ENCODE measurements at places on chromosomes 11 and 22.
A peak's percentile ranks its signal among the peaks of the same experiment; 100 is the strongest.

GRCh38 chr11:77749232-77749631 is 71.3 kb downstream of the RSF1 start:
- no peak for DNase-seq

- no peak for DNase-seq
These were observed 12.1 kb upstream of the CHORDC1 start for GRCh38 chr11:90234977-90235376.

GRCh38 chr11:96246718-96247552 is 96.1 kb downstream of the MAML2 start:
- no peak for DNase-seq

- DNase-seq: no peak
These were observed 9.1 kb downstream of the BACE1-AS start for GRCh38 chr11:117300283-117300663.

DNA sequence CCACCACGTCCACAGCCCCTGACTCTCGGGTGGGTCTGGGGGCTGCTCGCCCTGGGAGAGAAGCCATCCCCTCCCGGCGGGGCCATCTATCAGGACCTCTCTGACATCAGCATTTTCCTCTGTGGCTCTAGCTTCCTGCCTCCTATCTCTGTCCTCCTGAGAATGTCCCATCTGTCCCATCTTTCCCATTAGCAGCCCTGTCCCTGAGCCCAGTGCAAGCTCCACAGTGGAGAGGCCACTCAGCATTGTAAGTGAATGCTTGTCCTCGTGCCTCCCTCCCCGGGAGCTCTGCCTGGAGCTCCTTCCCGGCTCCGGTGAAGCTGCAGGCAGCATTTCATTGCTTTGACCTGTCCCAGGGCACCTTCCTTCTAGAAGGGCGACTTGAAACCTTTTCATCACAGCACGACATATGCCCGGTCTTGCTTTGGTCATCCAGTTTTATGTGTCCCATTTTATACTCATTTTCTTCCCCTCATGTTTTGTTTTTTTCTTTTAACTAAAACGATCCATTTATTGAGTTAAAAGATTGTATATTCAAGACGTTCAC is 49.7 kb downstream of the RTN4R start:
- no peak for DNase-seq

DNA sequence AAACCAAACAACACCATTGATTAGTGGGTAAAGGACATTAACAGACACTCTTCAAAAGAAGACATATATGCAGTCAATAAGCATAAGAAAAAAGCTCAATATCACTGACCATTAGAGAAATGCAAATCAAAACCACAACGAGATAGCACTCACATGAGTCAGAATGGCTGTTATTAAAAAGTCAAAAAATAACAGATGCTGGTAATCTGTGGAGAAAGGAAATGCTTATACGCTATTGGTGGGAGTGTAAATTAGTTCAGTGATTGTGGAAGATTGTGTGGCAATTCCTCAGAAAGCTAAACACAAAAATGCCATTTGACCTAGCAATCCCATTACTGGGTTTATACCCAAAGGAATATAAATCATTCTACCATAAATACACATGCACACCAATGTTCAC is 182.6 kb downstream of the TRPC6 start:
- no peak for DNase-seq

- DNase-seq: no peak
These were observed 119.0 kb downstream of the LDLRAD3 start for GRCh38 chr11:36062796-36063365.

DNA sequence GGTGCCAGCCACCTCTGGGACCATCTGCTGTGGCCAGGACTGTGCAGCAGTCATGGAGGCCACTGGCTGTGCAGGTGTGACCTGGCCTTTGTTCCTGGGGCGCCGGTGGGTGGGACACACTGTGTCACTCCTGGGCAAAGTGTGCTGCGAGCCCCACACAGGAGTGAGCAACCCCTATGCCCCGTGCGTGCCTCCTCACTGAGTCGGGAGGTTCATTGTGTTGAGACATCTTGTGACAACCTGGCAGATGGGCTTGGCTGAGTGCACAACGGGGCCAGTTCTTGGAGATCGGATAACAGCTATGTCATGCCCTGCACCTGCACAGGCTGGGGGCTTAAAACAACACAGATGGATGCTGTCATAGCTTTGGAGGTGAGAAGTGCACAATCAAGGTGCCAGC is 13.5 kb downstream of the ANO1 start:
- DNase-seq: no peak

DNA sequence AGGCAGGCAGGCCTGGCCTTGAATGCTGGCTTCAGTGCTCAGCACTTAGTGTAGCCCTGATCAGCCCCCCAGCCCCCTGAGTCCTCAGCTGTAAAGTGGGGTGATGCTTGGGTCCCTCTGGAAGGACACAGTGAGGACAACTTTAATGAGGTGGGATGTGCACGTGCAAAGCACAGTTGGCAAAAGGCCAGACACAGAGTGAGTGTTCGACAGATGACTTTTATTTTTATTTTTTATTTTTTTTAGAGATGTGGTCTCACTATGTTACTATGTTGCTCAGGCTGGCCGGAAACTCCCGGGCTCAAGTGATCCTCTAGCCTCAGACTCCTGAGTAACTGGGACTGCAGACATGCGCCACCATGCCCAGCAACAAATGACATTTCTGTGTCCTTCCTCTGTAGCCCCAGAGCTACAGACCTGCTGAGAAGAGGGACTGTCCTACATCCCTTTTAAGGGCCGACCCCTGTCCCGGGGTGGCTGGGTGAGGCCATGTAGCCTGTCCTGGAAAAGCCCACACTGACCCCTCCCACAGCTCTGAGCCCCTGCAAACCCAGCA is 6.9 kb upstream of the C11orf96 start:
- DNase-seq: no peak

DNA sequence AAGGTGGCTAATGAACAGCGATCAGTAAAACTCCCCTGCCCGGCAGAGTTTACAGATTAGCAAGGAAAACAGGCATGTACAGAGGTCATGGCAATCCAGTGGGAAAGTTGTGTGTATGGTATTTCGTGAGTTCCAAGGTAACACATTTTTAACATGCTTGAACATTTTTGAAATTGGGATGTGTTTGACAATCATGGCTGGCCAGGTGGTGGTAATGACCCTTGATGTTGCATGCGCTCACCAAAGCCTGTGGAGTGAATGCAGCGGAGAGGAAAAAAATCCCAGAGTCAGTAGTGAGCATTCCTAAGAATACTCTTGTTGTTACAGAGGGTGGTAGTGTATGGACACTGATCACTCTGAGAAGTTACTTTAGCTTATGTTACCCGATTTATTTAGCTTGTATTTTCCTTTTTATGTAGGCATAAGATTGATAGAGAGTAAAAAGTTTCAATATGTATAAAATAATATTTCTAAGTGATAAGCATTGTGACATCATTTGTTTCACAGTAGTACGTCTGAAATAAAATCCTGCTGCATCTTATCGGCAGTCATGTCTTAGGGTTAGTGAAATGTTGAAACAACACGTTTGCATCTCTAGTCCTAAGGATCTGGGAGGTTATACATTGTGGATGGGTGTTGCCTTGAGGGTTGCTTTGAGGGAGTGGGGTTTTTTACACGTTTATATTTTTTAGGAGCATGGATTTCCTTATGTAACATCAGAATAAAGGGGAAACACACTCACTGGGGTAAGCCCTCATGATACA is 8.7 kb downstream of the TEAD1 start:
- no peak for DNase-seq

DNA sequence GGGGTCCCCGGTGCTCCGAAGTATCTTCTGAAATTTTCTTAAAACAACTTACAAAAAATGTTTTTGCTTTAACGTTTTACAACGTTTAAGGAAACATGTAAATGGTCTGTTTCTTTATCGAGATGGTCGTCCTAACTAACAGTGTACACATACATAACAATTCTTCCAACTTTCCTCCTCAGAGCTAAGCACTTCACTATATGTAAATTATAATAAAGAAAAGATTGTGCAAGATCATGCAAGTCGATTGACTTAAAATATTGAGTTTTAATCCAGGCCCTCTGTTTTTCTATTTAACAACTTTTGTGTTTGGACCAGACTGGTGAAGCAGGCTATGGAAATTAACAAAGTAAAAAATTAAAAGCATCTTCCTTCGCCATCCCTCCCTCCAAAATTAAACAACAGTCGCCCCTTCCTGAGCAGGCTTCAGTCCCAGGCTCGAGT is 4.9 kb downstream of the ALX4 start:
- no peak for DNase-seq

GRCh38 chr22:24554313-24555164 is at the start of gene GUCD1:
Gene GUCD1, minus strand, starts transcription at chr22:24555138. Its CDS starts 147 bp downstream, at chr22:24554991.
- peak; percentile 48 for DNase-seq

- no peak for DNase-seq
These were observed 33.8 kb upstream of the APOA1 start for GRCh38 chr11:116871248-116871647.

DNA sequence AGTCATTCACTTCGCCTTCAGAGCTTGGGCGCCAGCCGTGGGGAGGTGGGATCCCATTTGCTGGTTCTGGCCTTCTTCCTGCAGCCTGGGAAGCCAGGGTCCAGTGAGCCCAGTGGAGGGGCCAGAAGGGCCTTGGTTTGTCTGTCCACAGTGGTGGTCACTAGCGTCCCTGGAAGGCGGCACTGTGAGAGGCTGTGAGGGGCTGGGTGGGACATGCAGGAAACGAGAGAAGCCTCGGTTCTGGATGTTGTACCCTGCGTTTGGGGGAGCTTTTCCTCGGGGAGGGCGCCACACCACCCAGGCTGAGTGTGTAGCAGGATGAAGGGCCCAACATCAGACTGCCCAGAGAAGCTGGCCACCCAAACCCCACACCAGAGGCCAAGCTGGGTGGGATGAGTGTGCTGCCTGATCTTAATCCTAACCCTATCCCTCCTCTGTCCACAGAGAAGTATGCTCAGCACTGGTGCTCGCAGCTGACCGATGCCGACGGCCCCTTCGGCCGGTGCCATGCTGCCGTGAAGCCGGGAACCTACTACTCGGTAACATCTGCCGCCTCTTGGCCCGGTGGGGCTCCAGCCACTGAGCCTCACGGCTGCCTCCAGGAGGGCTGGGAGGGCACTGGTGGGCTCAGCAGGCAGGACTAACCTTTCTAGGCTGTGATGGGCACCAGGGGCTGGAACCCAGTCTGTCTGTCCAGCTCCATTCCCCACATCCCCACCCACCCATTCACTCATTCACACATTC is 14.4 kb downstream of the MUC5AC start:
- no peak for DNase-seq

DNA sequence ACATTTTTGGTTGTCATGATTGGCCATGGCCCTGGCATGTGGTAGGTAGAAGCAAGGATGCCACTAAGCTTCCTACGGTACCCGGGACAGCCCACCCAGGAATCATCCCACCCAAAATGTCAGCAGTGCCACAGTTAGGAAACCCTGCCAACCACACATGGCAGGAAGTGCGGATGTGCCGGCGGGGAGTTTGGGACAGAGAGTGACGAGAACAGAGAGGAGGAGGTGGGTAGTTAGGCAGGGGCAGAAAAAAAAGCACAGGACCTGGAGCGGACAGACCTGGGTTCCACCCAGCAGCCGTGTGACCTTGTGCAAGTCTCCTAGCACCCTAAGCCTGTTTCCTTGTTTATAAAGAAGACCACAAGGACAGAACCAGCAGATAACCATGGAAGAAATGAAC is 3.3 kb downstream of the SPI1 start:
- DNase-seq: no peak

GRCh38 chr11:20541503-20541902 is 57.9 kb upstream of the SLC6A5 start:
- no peak for DNase-seq

- DNase-seq: no peak
These were observed 11.3 kb downstream of the PTPN5 start for GRCh38 chr11:18780329-18780728.

DNA sequence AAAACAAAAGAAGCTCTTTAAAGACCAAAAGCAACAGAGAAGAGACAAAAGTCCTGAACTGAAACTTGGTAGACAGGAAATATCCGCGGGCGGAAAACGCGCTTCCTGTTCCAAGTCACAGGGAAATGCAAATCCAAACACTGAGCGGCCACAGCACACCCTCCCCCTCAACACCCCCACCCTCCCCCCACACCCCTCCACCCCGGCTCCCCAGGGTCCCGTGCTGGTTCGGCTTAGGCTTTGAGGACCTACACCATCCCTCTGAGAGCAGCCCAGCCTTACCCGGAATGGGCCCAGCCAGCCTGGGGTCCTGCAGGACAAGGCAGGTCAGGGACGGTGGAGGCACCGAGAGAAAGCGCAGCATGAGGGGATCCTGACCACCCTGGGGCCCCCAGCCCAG is 160.4 kb downstream of the BRD1 start:
- peak; percentile 15 for DNase-seq

DNA sequence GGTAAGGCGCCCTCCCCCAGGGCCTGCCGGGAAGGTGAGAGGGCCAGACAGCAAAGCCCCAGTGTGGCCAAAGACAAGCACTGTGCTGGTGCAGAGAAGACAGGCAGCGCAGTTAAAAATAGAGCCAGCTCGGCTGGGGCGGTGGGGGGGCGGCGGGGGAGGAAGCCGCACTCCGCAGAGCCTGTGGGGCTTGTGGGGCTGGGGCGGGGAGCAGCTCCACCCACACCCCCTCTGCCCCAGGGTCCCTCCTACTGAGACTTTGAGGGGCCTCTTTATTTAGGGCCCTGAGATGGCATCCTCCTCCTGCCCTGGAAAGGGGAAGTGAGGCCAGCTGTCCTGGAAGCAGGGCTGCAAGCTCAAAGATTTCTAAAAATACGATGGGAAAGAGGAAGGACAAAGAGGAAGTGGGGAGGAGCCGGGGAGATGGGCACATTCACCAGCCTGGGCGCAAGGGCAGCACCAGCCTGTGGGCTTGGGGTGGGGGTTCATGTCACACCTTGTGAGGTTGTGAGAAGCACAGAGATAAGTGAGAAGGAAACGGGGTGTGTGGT is 2.6 kb downstream of the CYTH4 start:
- peak; percentile 33 for DNase-seq

DNA sequence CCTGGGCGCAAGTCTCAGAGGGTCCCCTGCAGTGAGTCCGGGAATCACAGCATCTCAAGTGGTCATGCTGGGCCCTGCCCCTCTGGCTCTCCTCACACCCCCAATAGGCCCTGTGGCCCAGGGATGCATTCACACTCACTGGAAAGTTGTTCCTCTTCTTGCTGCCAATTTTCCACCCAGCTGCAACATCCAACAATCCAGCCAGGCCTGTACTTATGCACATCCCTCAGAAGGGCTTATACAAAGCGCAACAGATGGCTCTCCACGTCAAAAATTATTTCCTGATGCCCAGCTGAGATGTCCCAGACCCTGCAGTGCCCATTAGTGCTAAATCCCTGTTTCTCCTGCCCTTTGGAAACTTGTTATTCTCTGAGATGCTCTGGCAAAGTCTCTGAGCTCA is 407.8 kb upstream of the NARS2 start:
- no peak for DNase-seq

DNA sequence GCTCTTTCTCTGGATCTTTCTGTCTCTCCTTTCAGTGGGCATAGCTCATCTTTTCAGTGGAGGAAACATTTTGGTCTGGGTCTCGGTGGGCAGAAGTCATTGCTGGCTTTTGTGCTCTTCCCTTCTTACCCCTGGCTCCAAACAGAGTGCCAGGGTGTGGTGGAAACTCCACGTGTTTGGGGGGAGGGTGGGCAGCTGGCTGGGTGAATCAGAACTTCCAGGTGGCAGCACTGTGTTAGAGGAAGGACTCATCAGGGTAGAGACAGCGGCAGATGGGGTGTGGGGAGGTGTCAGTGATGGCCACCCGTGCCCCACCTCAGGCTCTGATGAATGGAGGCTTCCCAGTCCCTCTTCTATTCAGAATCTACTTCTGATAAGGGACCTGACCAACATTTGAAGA is 114.0 kb downstream of the GRIK4 start:
- no peak for DNase-seq

GRCh38 chr11:123086305-123086704 is 24.4 kb upstream of the HSPA8 start:
- DNase-seq: no peak

Measured in CD4-positive, alpha-beta memory T cell (primary cell).